Occipital lobe (tissue), 3 donors: ENCODE measurements at places on chromosomes 5 and 9. TPM values are rescaled to one million over a fixed set of nuclear protein-coding genes. Genes with fewer than 3 reads are reported as not detected.

The GPBP1 gene
- 159 TPM for total RNA-seq

The KCNT1 gene
- total RNA-seq = 2.7 TPM

The NR5A1 gene
- under 0.01 TPM for total RNA-seq

The HMCN2 gene
- not detected for total RNA-seq

The DNAJC21 gene
- 34.5 TPM for total RNA-seq

The FAM153A gene
- 2.8 TPM for total RNA-seq

The SPATA31E1 gene
- total RNA-seq = not detected

The UNC5A gene
- 8.3 TPM for total RNA-seq

The ENG gene
- total RNA-seq = 0.16 TPM

The TMCO6 gene
- 7.5 TPM for total RNA-seq

The RASA1 gene
- total RNA-seq = 73.2 TPM

The NAIF1 gene
- 6.4 TPM for total RNA-seq

The FOXD1 gene
- total RNA-seq = 0.94 TPM

The ANKRD33B gene
- total RNA-seq = 4.2 TPM

The PRRX2 gene
- 0.16 TPM for total RNA-seq

The TPD52L3 gene
- total RNA-seq = not detected
